ENCODE measurements at places on chromosomes 16 and 17. TPM values are rescaled to one million over a fixed set of nuclear protein-coding genes. Genes with fewer than 3 reads are reported as not detected.

Gene TAT
- not detected for total RNA-seq

Gene TMEM220
- total RNA-seq = 2.9 TPM

Gene KRT24
- total RNA-seq = not detected

Gene MEOX1
- not detected for total RNA-seq

Gene SPNS3
- not detected for total RNA-seq
